ENCODE measurements at places on chromosomes 5 and 9. TPM values are rescaled to one million over a fixed set of nuclear protein-coding genes. Genes with fewer than 3 reads are reported as not detected.

CCDC152 gene
- 4.8 TPM for total RNA-seq

GRCh38 chr5:32255540-32255900 lies 57.2 kb downstream of the MTMR12 start:
- no peak for DNase-seq

GRCh38 chr5:138149530-138149929 lies 10.3 kb upstream of the NME5 start:
- no peak for DNase-seq

DNA sequence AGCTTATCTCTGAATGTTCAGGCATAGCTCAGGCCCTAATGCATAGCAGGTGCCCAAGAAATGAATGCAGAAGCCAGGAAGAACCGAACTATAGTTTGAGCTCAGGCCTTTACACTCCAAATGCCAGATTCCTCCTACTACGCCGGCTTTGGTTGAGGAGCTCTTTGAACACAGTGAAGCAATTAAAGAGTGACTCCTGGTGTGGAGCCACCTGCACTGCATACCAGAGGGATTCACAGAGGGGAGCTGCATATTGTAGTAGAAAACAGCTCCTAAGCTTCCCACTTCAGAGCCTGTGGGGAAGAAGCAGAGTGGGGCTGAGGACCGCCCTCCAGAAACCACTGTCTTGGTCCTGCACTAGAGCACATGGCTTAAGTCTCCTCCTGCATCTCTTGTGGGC lies 14.5 kb upstream of the KCNMB1 start:
- no peak for DNase-seq

DNA sequence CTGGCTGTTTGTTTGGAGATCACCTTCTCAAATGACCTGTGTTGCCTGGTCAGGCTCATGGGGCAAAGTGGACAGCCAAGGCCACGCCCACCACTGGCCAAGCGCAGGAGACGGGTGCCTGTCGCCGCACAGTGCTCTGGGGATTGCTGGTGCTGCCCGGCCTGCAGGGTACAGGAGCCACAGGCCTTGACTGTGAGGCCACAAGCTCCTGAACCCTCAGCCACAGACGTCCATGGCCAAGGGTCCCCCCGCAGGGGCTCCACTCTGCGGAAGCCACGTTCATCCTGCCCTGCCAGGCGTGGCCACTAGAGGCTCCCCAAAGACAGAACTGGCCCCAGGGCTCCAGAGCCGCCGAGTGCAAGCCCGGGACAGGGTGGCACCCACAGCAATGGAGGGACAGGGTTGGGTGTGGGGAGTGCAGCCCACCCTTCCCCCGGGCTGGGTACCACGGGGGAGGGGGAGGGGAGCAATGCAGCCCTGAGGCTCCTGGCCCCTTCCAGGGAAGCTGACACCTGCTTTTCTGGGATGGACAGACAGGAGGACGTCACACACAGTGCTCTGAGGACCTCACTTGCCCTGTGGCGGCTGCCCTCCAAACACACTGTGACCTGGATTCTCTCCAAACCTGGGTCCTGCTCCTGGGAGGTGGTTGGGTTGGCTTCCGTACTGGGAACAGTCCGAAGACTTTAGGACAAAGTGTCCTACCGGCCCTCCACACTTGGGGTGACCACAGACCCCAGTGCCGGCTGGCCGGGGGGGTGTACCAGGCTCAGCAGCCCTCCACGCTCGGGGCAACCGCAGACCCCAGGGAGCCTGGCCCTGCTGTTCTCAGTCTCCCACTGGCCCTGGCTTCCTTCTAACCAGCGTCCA lies 21.5 kb downstream of the TPPP start:
- DNase-seq: peak; percentile 66

DNA sequence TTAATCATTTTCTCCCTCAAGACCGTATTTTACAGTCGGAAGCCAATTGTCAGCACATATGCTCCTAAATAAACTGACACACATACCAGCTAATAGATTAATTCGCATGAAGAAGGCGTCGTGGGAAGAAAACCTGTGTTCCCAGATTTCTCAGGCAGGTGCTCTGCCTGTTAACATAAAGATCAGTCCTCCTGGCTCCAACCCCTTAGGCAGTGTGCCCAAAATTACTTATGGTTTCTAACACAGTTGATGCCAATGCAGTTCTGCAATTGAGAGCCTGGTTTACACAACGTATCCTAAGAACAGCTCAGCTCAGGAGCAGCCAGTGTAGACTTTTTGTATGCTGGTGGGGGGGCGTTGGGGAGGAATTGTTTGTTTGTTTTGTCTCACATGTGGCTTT lies 208.3 kb downstream of the ENC1 start:
- no peak for DNase-seq

- no peak for DNase-seq
These were observed 12.3 kb upstream of the CAST start for GRCh38 chr5:96649681-96650540.

DNA sequence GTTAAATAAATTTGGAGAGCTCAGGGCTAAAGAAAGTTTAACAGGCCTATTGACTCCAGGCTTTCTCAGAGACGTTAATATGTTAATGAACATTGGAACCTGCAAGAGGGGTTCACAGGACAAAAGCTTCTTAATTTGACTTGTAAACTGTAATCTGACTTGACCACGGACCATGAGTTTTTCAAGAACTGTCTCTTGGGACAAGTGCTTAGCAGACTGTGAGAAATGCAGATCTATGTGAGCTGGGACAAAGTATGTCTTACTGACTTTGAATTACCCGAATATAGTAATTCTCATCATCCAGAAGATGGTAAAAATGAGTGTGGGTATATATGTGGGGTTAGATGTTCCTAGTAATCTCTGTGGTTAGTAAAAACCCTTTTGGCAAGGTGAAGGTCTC lies 186.6 kb downstream of the ATP10B start:
- DNase-seq: no peak

GRCh38 chr5:36640949-36641348 lies 34.5 kb downstream of the SLC1A3 start:
- no peak for DNase-seq

DNA sequence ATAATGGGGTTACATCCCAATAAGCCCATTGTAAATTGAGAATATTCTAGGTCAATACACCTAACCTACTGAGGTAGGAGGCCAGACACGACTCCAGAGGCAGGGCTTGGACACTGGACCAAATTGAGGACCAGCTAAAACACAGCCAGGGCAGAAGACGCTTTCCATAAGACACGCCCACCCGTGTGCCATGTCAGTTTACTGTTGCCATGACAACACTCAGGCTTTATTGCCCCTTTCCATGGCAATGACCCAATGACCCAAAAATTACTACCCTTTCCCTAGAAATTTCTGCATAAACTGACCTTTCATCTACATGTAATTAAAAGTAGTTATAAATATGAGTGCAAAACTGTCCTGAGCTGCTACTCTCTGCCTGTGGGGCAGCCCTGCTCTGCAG lies 31.5 kb downstream of the SLC22A4 start:
- no peak for DNase-seq

DNA sequence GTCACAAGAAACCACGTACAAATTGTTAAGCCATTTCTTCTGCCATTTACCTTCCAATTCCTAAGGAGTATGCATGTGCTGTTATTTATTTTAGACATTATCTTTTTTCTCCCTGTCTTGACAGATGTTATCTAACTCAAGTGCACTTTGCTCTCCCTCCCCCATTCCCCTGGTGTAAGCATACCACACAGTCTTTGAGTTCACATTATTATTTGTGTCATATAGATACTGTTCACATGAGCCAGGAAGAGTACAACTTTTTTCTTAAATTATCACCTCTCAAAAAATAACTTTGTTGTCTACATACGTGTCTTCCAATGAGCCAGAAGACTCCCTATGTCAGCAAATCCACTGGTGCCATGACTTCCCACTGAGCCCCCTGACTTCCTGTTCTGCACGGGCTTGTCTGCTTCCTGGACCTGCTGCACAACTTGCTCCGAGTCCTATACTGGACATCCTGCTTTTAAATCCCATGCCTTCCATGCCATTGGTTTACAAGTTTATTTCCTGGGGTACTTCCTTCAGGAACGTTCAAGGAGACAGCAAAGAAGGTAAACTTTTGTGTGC lies 19.9 kb upstream of the FAM120A start:
- DNase-seq: no peak

GRCh38 chr5:33241802-33242201 lies 199.0 kb upstream of the TARS1 start:
- DNase-seq: no peak

- DNase-seq: peak; percentile 52
These were observed 16.3 kb downstream of the NMRK1 start for GRCh38 chr9:75071530-75072122.

GRCh38 chr9:112242147-112242804 lies 67.2 kb upstream of the SUSD1 start:
- DNase-seq: no peak

- no peak for DNase-seq
These were observed 217.9 kb downstream of the SREK1 start for GRCh38 chr5:66362046-66362445.

GRCh38 chr5:127746756-127747155 lies 43.6 kb downstream of the CCDC192 start:
- DNase-seq: no peak

GCNT4 gene
- total RNA-seq: 1.7 TPM

HRH2 gene
- total RNA-seq: 21.7 TPM

DNA sequence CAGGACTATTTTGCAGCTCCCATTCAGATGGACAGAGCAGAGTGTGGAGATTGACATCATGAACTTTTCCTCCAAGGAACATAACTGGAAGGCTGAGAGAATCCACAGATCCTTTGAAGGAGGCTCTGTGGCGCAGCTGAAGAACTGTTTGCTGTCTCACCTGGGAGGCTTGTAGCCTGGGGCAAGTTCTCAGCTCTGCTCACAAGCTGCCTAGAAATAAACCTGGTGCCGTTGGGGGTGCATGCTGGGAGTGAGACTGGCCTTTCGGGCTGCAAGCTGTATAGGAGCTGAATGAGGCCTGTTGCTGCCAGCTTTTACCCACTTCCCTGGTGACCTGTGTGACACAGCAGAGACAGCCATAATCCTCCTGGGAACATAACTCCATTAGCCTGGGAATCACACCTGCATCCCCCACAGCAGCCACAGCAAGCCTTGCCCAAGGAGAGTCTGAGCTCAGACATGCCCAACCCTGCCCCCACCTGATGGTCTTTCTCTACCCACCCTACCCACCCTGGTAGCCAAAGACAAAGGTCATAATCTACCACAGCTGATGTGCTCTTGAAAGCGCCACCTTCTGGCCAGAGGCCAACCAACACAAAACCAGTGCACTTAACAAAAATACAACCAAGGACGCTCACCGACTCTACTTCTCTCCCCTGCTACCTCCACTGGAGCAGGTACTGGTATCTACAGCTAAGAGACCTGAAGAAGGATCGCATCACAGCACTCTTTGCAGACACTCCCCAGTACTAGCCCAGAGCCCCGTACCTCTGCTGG lies 205.1 kb upstream of the MRPS30 start:
- DNase-seq: no peak

DNA sequence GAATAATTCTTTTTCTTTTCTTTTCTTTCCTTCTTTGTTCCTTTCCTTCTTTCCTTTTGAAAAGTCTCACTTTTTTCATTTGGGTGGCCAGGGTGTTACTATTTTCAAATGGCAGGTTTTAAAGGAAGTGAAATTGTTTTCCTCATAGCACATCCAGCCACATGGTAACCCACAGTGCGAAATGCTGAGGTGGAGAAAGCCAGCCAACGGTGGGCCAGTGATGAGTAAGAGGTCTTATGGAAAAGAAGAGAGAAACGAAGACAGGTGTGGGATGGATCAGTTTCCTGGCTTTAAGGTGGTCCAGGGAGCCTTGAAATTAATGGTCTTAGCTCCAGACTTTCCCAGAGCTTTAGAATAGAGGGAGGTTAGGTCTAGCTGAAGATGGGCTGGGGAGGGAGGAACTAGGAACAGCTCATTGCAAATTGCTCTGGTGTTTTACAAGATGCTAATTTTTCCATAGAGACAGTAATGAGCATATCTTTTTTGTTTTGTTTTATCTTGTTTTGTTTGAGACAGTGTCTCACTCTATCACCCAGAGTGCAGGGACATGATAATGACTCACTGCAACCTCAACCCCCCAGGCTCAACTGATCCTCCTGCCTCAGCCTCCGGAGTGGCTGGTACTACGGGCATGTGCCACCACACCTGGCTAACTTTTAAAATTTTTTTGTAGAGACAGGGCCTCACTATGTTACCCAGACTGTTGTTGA lies 17.8 kb downstream of the ITK start:
- DNase-seq: no peak

DNA sequence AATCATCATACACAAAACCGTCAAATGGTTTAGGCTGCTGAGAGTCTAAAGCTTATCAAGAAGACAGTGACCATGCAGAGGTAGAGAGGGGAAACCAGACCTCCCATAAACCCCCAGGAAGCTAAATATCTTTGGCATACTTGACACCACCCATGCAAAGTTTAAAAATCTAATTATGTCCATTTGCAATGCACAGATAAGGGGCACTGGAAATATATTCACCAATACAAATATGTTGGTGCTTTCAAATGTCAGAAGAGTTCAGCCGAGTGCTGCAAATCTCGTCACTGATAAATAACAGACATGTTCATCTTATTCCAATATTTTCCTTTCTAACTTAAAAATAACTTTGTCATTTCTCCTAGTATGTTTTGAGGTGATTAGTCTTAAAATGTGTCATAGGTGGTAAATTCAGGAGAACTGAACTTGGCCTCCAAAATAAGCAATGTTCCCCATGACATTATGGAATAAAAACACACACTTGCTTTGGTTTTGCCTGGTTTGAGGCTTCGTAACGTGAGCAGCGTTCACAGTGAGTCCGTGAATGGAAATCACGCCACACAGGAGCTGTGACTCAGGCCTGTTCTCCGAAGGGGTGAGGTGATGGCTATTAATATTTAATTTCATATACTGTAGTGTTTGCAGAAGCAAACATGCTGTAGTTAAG lies 182.2 kb downstream of the AOPEP start:
- DNase-seq: no peak

DNA sequence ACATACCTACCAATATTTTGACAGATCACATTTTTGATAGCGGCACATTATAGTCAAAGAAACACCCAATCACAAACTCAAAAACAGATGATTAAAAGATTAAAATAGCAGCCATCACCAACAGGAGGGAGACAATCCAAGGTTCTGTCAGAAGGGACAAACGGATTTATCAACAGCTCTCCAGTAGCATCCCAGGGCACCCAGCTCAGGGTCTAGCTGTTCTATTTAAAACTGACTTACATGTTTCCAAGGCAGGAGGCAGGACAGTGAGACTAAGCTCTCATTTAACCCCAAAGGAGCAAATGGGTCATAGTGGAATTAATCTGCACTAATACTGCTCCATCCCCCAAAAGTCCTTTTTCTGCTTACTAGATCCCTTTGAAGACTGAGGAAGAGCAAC lies 3.2 kb downstream of the AGTPBP1 start:
- no peak for DNase-seq

DNA sequence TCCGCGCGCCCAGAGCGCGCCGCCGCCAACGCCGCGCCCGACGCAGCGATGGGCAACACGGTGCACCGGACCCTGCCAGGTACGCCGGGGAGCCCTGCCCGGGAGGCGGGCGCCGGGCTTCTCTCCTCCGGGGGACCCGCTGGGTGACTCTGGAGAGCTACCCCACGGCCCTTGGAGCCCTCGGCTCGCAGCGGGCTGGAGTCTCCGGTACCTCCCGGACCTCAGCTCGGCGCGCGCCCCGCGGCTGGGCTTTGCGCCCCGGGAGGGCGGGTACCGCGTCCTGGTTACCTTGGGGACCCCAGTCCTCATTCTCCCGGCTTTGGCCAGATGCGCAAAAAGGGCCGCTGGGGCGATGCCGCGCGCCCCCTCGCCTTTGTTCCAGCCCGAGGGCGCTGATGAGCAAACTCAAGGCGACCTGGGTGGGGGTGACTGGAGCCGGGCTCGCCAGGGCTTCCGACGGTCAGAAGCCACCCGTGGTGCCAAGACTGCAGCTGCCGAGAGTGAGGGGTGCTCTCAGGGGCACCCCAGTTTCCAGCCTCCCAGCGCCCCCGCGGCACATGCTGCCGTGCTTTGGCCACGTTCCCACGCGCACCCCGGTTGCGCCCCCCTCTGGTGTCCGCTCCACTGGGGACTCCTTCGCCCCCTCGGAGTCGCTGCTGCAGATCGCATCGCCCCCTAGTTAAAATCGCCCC lies 442 bp downstream of the NEURL1B start:
- DNase-seq: no peak

Measured in activated CD4-positive, alpha-beta T cell treated with anti-CD3 and anti-CD28 coated beads, Interleukin-2, amount 10 ng/mL, durations not matched to agents 7 days and 5 days (primary cell).